ENCODE measurements at places on chromosomes 5 and 9.

DNA sequence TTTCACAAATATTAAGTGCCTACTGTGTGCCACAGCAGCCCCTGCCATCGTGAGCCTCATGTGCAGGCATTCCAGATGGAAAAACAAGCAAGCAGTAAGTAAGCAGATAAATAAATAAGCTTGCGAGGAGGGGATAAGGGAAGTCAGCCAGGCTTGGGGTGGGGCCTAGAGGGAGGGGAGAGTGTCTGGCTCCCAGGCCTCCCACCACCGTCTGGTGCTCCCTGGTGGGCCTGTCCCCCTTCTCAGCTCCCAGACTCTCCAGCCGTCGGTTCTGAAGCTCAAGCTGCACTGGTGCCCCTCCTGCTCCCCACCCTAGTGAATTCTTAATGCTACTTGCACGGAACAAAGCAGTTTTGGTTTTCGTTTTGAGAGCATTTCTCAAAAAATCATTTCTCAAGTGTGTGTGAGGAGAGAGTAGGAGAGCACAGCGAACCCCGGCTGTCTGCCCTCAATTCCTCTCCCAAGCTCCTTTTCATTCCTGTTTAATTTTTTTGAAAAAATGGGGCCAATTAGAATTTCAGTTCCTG, 6.6 kb upstream of the IER5L start:
- DNase-seq: no peak

DNA sequence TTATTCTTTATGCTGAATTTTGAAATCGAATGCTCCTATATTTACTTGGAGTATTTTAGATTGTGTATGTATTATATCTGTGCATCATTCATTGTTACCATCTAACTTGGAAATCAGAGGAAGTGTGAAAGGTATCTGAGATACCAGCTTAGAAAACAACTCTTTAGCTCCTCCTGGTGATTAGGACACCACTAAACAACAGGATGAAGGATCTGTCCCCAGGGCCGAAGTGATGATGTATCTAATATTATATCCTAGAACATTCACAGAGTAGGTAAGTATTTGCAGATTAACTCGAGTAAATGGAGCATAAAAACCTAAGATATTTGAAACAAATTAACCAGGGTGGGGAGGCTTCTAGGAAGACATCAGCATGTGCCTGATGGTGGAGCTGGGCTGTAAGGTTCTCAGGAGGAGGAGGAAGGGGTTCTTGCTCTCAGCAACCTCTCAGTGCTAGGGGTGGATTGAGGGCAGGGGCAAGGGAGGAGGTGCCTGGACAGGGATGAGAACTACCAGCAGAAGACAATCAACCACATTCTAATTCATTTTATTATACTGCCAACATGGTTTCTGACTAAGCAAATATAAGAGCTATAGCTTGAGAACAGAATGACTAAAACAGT, 2.6 kb upstream of the NFIL3 start:
- no peak for DNase-seq

DNA sequence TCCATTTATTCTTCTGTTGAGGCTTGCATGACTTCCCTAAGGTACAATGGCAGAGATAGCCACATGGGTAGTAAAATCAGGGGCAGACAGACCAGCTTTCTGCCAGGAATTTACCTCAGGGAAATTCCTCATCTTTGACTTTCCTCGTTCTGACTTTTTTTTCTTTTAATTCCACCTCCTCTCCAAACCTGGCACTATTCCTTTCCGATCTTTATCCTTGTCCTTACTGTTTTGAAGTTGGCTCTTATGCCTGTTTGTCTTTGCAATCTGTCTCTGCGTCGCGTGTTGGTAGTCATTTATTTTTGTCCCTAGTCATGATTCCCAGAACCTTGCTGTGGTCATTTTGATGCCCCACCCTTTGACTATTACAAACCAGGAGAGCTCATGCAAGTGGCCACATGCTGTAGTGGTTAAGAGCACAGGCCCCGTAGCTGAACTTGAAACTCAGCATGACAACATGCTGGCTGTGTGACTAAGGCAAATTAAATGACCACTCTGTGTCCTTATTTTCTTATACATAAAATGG, 19.0 kb downstream of the TMC1 start:
- no peak for DNase-seq

- no peak for DNase-seq
Observed at GRCh38 chr9:114240647-114241558, 82.0 kb upstream of the ORM1 start.
